HT-29 (cell line): ENCODE measurements at places on chromosomes 4 and X. TPM values are rescaled to one million over a fixed set of nuclear protein-coding genes. Genes with fewer than 3 reads are reported as not detected.

Gene CYTL1
- total RNA-seq: not detected in 2 replicates

Gene GAGE1
- not detected in 2 replicates for total RNA-seq

Gene SPANXB1
- not detected in 2 replicates for total RNA-seq

Gene SMIM31
- 0.05 and 0.25 TPM in 2 replicates for total RNA-seq

Gene CLGN
- 0.05 TPM in 1 of 2 replicates, not detected in the other for total RNA-seq

Gene GRK4
- 2.3 and 3.7 TPM in 2 replicates for total RNA-seq

Gene TDO2
- total RNA-seq: 0.13 and 0.64 TPM in 2 replicates

Gene MID1IP1
- 59.2 and 66.5 TPM in 2 replicates for total RNA-seq
